Uterus (tissue), 4 donors: ENCODE measurements at places on chromosomes 2 and 18. TPM values are rescaled to one million over a fixed set of nuclear protein-coding genes. Genes with fewer than 3 reads are reported as not detected.

DNA sequence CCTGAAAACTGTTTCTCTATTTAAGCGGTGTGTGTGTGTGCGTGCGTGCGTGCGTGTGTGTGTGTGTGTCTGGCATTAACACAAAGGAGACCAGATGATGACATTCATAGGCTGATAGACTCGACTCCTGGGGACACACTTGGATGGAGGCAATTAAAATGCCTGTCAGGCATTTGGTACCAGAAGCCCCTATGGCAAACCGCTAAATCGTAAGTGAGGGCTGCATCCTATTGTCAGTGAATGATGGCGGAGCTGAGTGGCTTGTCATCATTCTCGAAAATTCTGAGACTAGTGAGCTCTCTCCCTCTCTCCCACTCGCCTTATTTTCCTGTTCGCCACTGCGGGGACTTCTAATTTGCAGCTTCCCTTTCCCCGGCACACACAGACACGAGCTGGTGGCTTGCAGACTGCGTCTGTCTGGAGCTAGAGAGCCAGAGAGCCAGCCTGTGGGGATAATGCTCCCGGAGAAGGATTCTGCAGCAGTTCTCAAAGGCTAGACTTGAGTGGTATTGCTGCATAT is 155.4 kb downstream of the MAP2 start:
- no peak for DNase-seq

DNA sequence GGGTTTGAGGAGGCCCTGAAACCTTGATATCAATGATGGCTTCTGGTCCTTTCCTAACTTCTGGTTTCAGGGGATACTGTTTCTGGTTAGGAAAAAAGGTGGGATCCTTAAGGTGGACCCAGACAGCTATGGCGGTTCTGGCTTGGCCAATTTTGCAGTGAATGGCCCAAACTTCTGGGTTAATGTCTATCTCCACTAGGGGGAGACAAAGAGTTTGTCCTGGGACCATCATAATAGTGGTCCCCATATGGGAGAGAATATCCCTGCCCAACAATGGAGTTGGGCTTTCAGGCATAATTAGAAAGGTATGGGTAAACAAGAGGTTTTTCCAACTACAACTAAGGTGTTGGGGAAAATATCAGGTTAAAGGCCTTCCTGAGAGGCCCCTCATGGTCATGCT is 273.5 kb downstream of the CALCRL start:
- no peak for DNase-seq

DNA sequence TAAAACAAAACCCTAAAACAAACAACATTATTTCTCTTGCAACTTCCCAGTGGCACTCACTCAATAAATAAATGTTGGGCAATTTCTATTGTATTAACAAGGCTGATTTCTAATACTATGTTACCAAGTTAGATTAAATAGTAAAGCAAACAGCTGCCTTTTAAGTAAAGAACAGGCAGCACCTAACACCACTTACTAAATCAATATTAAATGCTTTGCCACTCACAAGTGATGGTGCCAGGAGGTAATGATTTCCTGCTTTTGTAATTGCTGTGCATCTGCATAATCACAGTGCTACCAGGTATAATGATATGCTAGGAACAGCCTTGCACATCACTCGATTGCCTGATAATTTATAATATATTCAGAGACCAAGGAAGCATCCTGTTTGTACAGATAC is 276.5 kb downstream of the NBAS start:
- no peak for DNase-seq

The SULT1C3 gene
- not detected for total RNA-seq

The RSAD2 gene
- 12.2 TPM for total RNA-seq

The PPP1R1C gene
- total RNA-seq = 1.1 TPM

The SERPINB11 gene
- total RNA-seq = not detected
